ENCODE measurements at places on chromosomes 6 and 20.

GRCh38 chr6:116764961-116765841 lies at the start of gene FAM162B:
Gene FAM162B (minus strand): TSS chr6:116765719. CDS start chr6:116765576, 143 bp downstream.
- DNase-seq, result peak; percentile 67

DNA sequence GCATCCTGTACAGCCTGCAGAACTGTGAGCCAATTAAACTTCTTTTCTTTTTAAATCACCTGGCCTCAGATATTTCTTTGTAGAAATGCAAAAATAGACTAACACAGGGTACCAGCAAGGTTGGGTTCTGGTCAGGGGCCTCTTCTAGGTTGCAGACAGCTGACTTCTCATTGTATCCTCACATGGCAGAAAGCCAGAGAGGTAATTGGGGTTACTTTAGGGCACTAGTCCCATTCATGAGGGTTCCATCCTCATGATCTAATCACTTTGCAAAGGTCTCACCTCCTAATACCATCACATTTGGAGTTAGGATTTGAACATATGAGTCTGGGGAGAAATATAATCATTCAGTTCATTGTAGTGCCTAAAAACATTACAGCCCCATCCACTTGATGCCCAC lies 101.5 kb downstream of the LCA5 start:
- no peak for DNase-seq

GRCh38 chr6:82842721-82843120 lies 222.9 kb downstream of the UBE3D start:
- DNase-seq, result no peak

- no peak for DNase-seq
These were observed 5.0 kb downstream of the ID4 start for GRCh38 chr6:19842030-19842615.

DNA sequence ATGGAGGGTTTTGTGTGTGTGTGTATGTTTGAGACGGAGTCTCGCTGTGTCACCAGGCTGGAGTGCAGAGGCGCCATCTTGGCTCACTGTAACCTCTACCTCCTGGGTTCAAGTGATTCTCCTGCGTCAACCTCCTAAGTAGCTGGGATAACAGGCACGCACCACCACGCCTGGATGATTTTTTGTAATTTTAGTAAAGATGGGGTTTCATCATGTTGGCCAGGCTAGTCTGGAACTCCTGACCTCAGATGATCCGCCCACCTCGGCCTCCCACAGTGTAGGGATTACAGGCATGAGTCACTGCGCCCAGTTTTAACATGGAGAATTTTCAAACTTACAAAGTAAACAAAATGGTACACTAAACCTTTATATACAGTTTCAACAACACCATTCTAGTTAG lies 22.8 kb downstream of the AMD1 start:
- DNase-seq, result no peak

DNA sequence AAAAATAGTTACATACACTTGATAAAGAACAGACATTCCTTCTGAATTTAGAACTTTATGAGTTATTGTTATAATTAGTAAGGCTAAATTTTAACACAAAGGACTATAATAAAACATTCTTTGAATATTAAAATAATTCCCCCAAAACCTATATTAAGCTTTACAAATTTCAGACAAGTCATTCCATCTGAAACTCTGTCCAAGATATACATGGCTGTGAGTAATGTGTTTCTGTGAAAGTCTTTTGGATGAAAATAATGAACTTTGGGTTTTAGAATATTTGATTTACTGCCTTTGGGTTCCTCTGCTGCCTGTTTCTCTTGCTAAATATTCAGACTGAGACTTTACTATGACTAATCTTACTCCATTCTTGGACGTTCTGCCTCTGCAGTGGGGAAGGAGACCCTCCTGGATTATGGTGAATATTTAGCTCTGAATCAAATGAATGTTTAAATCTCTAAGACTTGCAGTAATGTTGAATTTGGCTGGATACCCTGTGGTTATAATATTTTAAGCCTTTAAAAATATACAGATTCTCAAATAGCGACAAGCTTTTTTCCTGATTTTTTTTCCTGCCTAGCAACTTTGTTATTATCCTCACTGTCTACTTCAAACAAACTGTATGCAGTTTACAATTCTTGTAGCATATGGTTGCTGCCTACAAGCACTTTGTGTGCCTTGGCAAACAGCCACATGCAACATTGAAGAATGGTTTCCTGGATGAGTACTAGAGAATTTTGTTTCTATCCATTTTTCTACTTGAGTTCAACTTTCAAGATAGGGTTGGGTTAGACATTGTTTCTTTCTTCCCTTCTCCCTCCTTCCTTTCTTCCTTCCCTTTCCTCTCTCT lies 51.4 kb downstream of the TXLNB start:
- DNase-seq, result peak; percentile 74

- DNase-seq, result no peak
These were observed 21.3 kb downstream of the FUCA2 start for GRCh38 chr6:143490244-143490643.

- DNase-seq, result no peak
These were observed 295.2 kb downstream of the GJA1 start for GRCh38 chr6:121730616-121731015.

DNA sequence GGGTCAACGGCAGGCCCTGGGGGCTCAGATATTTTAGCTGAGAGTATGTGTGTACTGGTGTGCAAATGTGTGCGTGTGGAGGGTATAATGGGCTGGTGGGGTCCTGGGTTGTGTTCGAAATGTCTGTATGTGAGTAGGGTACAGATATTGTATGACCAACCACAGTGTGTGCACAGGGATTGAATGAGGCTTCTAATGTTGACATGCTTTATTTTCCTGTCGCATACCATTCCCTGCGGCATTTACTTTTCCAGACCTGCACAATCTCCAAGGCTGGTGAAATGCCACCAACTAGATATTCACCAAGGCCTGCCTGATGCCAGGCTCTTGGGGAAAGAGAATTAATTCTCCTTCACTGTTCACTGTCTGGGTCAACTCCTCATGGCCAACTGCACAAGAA lies 441.4 kb upstream of the SULF2 start:
- no peak for DNase-seq

GRCh38 chr6:1554141-1554475 lies 55.6 kb upstream of the FOXC1 start:
- no peak for DNase-seq
